ENCODE measurements at places on chromosomes 6 and 20. TPM values are rescaled to one million over a fixed set of nuclear protein-coding genes. Genes with fewer than 3 reads are reported as not detected.

DNA sequence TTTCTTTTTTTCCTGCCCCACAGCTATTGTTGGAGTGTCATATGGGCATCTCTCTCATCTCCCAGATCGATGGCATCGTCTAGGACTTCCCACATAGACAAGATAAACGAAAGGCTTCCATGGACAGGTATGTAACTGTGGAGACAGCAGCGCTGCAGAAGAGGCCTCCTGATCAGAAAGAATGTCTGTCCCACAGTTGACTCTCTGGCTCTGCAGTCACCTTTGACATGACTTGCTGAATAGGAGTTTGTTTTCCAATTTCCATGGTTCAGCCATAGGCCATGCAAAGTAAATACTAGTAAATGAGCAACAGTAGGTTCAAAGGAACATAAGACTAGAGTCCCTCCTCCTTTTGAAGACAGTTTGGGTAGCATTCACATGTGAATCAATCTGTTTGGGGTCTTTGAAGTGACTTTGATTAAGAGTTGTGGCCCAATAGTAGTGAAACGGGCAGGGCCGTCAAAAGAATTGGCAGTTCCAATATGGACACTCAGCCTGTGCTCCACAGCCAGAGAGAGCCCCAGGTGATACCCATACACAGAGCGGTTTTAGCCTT is 134.7 kb upstream of the IFNGR1 start:
- DNase-seq = no peak

LAMA4 gene
- 39.1 TPM for total RNA-seq

DNA sequence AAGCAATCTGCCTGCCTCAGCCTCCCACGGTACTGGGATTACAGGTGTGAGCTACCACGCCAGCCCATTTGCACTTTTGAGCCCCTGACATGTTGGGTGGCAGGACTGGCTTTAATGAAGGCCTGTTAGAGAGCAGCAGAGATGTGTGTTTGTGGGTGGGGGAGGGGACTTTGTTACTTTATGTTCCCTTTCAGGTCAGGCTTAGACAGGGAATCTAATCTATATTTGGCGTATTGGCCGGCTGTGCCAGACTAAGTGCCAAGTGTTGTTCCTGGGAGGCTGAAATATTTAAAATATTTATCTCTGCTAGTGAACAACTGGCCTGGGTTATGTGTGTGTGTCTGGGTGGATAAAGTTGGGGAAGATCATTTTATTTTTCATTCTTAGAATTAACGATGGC is 6.1 kb downstream of the GMPR start:
- peak; percentile 73 for DNase-seq

IL17A gene
- not detected for total RNA-seq

ZNF292 gene
- 32.7 TPM for total RNA-seq

- no peak for DNase-seq
These were observed 443.9 kb downstream of the CDKAL1 start for GRCh38 chr6:20978151-20978614.

ZNF391 gene
- 1.8 TPM for total RNA-seq

- peak; percentile 67 for DNase-seq
These were observed 33.2 kb upstream of the NCOA3 start for GRCh38 chr20:47468290-47469050.

DNA sequence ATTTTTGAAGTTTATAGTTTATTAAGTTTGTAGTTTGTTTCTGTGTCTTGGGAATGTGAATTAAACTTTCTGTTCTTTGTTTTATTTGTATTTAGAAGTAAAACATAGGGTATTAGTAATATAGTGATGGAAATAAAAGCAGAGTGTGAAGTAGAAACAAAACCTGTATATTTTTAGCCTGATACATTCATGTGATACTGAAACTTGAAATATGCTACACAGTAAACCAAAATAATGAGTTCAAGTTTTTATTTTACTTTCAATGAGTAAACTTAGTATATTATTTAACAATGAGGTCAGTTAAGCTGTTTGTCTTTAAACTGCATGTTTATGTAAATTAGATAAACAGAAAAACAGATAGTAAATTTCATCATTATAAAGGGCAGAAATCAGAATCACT is 1592.6 kb downstream of the GRIK2 start:
- DNase-seq = no peak

GRCh38 chr20:49579874-49580812 is 12.2 kb upstream of the PTGIS start:
- DNase-seq = peak; percentile 84

GRCh38 chr20:63895952-63896263 is 982 bp downstream of the DNAJC5 start:
- no peak for DNase-seq

- no peak for DNase-seq
These were observed 330.1 kb downstream of the HDGFL1 start for GRCh38 chr6:22899426-22899825.

DNA sequence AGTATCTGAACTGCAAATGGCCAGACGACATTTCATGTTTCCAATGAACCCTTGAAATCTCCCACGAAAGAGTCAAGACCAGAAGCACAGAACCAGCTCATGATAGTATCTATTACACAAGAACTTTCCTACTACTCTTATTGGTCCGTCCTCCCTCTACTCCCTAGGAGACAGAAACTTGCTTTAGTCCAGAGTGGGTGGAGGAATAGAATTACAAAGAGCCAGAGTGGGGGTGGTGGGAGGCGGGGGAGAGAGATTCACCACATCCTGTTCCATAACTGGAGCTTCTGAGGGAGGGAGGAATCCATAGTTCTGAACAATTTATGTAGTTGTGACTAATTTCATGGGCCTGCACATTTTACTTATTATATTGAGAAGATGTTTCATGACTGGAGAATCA is 18.5 kb upstream of the WFDC10A start:
- DNase-seq = no peak

DNA sequence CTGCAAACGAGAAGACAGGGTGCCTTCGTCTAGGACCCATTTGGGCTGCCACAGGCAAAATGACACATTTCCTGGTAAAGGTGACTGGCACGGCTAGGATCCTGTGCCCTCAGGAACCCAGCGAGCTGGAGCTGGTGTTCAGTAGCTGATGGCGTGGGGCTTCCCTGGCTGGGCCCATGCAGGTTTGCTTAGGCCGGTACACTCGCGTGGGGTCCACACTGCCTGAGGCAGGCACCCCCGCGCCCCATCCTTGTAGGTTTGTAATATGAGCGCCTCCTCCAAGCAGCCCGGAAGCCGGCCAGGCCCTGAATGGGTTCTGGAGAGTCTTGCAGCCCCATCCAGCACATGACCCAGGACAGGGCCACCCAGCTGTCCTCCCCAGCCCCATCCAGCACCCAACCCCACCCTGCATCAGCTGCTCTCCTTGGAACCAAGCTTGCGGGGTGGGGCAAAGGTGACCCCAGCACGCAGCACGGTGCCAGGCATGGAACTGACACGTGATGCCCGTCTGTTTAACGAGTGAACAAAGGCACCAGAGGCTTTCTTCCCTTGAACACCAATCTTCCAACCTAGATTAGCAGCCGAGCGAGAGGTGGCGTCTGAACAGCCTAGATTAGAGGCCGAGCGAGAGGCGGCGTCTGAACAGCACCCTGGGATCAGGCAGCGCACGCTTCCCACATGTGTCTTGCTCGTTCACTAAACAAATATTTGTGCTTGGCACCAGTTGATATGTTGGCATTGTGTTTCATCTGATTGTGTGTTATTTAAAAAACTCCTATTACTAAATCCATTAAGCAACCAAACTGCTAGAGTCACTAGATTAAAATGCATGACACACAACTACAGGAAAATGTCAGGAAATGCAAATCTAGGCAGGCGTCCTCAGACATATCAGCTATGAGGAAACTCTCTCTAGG is 112.1 kb downstream of the DLL1 start:
- peak; percentile 93 for DNase-seq

- DNase-seq = no peak
These were observed 13.0 kb upstream of the PFDN4 start for GRCh38 chr20:54194724-54195438.

LAMA2 gene
- 110 TPM for total RNA-seq

- DNase-seq = peak; percentile 40
These were observed 68.2 kb upstream of the FUCA2 start for GRCh38 chr6:143579703-143580102.

DNA sequence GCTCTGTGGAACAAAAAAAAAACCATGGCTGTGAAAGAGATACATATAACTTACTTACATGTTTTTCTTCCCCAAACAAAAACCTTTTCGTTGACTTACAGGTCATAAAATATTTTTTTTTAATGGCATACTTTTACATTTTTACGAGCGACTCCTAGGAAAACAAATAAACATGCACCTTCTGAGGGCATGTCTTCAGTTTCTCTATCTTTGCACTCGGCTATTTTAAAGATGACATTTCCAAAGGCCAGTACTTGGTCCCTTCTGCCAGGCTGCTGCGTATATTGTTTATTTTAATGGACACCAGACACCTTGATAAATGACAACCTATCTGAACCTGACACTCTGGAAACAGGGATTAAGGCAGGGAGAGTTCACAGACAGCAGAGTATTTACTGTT is 49.4 kb downstream of the PIGU start:
- DNase-seq = no peak

DNA sequence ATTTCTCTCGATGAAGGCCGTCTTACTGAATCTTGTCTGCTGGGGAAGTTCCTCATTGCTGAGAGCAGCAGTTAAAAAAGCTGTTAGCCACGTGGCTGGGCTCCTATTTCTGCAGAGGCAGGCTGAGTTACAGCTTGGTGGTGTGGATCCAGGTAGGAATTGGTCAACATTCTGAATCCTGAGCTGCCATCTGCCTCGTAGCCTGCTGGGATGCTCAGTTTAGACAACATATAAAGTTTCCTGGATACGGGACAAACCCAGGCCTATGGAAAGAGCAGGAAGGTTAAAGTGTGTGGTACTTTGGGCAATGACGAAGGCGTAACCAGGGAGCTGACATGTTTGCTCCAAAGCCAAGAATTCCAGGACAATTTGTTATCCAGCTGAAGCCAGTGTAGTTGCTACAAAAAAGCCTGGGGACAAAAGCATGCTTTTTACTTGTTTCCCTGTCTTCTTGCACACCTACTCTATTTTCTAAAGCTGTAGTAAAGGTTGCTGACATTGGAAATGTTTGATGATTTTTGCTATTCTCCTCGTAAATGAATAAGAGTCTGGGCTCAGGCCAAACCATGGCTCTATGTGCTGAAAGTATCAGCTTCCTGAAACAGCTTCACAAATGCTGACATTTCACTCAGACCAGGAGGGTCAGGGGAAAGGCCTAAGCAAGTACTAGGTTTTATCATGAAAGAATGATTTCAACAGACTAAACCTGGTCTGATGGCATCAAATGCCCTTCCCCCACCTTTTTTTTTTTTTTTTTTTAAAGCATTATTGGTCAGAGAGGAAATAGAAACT is 12.4 kb upstream of the MYLK2 start:
- no peak for DNase-seq

DNA sequence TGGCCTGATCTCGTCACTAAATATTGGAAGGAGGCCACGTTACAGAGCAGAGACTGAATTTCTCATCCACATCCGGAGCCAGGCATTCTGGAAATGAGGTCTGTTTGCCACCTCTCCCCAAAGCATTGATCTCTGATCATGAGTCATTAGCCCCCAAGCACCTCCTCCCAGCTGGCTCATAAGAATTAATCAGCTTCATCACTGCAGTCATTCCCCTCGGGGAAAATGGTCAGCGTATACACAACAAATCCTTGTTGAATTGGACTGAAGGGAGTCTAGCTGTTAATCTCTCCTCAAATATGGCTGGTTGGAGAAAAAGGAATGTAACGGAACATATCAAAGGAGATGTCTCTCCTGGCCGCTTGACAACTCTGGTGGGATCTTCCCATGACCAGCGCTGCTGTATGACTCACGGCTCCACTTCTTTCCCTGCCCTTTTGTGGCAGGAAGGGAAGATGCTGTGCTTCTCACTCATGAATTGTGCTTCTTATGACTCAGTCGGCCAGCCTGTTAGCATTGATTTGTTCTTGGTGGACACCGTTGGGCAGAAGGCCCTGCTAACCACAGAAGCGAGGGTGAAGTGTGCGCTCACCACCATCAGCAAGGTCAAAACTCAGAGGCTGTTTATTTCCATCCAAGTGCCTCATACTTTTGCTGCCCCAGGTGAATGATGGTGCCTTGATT is 76.7 kb downstream of the RNF182 start:
- no peak for DNase-seq

GRCh38 chr20:59232618-59233017 is 67.8 kb upstream of the EDN3 start:
- DNase-seq = no peak

DNA sequence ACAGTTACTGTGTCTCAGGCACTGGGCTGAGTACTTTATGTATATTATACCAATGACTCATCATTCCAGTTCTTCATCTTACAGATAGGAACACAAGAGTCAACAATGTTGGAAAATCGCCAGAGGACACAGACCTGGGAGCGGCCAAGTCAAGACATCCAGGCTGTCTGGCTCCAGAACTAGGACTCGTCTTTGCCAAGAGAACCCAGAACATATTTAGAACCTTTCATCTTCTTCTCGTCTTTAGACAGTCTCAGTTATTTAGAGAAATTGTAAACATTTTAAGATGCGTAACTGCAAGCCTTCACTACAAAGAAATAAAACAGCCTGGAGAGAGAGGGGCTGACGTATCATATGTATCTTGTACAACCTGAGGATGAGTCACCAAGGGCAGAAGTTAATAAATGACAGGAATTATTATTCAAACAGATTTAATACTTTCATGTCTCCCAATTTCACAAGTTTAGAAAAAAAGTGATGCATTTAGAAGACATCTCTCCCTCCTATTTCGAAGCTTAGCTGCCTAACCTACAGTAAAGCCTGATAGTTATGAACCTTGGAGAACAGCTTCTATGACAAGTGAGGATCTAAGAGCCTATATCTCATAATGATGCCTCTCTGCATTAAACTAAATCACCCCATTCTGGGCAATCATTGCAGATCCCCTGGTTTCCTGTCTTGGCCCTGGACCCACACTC is 43.4 kb downstream of the SLC22A3 start:
- DNase-seq = no peak

GRCh38 chr6:111585974-111586315 is 19.7 kb downstream of the TRAF3IP2 start:
- DNase-seq = no peak

- no peak for DNase-seq
These were observed 12.1 kb downstream of the RBM39 start for GRCh38 chr20:35729836-35730582.

DNA sequence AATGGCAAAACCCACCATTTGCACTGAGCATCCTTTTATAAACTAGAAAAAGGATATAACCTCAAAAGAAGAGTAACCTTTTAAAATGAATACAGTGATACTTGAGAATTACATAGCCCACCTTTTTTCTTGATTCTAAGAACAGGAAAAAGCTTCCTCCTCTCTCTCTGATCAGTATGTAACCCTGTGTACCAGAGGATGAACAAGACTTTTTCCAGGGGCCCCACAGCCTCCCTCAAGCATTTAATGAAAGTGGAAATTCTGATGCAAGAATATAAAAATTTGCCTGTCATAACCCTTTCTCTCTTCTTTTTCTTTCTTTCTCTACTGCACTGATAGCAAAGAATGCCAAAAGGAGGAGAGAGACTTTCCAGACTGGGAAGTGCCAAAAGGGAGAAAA is 64.2 kb upstream of the BTN3A2 start:
- DNase-seq = no peak

TP53TG5 gene
- not detected for total RNA-seq

DNA sequence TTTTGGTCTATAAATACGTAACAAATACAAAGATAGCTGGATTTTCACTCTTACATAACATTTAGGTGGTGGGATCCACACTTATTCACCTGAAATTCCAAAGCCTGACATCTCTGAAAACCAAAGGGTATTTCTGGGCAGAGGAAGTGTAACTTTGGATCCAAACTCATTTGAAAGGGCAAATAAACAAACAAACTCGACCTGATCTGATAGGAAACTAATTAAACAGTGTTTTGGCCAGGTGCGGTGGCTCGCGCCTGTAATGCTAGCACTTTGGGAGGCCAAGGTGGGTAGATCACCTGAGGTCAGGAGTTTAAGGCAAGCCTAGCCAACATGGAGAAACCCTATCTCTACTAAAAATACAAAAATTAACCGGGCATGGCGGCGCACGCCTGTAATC is 128.9 kb downstream of the ZMYND8 start:
- no peak for DNase-seq
